ENCODE measurements at places on chromosomes 3 and 15. TPM values are rescaled to one million over a fixed set of nuclear protein-coding genes. Genes with fewer than 3 reads are reported as not detected.

DLEC1 gene
- total RNA-seq: 2.3 TPM

LRRIQ4 gene
- 0.36 TPM for total RNA-seq

ADAMTSL3 gene
- total RNA-seq: 0.21 TPM

PRR23B gene
- not detected for total RNA-seq

STT3B gene
- 684 TPM for total RNA-seq

GOLGA6D gene
- total RNA-seq: 4.0 TPM

SEMA4B gene
- total RNA-seq: 9.9 TPM

NUP210 gene
- total RNA-seq: 13.1 TPM

- ATAC-seq: no peak
These were observed 218.4 kb upstream of the TLE3 start for GRCh38 chr15:70316059-70316600.

GRCh38 chr15:83954506-83954905 lies 281.1 kb upstream of the GOLGA6L4 start:
- no peak for ATAC-seq

DNA sequence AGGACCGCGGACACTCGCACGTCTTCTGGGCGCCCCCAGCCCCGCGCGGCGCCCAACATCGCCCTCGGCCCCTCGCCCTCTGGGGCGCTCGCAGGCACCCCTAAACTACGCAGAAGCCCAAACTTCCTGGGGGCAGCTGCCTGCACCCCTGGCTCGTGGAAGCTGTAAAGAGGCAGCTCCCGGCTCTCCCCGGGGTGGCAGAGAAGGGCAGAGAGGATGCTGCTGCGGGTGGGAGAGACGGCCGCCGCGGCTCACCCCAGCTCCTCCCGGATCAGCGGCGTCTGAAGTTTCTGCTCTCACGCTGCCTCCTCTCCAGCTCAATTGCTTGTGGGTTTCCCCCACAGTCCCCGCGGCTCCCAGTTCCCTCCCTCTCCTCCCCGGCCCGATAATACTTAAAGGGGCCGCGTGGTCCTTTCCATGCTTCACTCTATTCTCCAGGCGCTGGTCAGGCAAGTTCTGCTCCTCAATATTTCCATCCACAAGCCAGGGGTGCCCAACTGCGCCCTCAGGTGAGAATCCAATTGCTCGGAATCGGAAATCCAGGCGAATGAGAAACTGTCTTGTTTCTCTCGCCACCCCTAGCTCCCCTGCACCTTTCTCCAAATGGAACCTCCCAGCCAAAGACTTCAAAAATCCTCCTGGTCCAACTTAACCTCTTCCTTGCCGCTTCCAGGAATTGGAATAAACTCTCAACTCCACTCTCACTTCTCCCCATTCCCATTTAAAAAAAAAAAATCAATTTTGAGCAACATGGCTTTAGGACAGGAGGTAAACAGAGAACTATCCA lies 748.5 kb downstream of the ROBO1 start:
- ATAC-seq: peak; percentile 82

GRCh38 chr3:187208159-187208558 lies 10.9 kb downstream of the RTP1 start:
- ATAC-seq: no peak

GRCh38 chr3:57803647-57804081 lies 47.6 kb downstream of the SLMAP start:
- ATAC-seq: peak; percentile 91

DNA sequence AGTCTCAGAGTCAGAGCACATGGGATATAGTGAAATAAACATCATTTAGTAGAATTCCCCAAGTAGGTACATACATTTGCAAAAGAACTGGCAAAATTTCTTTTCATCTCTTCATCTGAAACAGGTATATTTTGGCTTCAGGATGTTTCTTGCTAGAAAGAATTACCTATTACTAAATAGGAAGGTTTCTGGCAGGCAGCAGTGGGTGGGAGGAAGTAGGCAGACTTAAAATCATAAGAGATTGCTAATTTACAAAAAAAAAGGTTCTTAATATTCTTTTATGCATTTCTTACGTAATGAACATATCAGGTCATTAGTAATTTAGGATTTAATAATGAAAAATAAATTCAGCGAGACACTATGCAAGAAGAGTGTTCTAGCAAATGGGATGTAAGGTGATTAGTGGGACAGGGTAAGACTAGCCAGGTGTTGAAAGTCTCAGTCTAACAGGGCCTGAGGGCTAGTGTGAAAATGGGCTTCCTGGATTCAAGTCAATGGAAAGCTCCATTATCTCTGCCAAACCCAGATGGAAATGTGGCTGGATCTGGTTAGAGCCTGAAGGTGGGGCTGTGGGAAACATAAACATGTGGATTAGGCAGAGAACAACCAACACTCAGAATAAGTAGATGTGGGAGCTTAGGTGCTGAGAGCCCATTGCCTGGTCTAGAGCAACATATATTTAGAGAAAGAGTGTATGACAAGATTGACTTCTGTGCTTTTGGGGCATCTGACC lies 127.4 kb upstream of the FEZF2 start:
- peak; percentile 96 for ATAC-seq

- ATAC-seq: no peak
These were observed 509.9 kb downstream of the SHQ1 start for GRCh38 chr3:72338082-72338941.
